ENCODE measurements at places on chromosomes 7 and 10.

- no peak for DNase-seq
These were observed 94.9 kb upstream of the EEPD1 start for GRCh38 chr7:36058020-36058592.

DNA sequence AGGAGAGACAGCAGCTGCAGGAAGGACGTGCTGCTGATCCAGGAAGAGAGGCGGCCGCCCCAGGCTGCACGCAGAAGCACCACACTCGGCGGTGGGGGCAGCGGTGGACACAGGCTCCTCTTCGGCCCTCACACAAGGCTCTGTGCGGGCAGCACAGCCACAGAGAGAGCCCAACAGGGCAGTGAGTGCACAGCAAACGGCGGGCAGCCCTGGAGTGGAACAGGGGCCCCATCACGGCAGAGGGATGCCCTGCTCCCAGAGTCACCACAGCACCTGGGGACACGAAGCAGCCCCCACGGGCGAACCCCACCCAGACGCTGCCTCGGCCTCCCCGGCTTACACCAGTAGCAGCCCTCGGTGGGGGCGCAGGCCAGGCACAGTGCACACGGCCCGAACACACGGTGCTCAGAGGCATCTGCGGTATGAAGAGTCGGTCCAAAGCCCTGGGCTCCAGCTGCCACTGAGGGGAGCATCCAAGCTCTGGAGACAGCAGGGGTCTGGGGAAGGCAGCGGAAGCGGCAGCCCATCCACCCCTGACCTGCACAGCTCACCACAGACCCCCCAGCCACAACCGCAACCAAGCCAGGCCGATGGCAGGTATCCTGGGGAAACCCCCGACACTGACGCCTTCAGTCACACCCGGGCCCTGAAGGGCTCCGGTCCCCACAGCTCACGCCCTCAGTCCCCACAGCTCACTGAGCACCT is 16.8 kb downstream of the NUDT1 start:
- no peak for DNase-seq

DNA sequence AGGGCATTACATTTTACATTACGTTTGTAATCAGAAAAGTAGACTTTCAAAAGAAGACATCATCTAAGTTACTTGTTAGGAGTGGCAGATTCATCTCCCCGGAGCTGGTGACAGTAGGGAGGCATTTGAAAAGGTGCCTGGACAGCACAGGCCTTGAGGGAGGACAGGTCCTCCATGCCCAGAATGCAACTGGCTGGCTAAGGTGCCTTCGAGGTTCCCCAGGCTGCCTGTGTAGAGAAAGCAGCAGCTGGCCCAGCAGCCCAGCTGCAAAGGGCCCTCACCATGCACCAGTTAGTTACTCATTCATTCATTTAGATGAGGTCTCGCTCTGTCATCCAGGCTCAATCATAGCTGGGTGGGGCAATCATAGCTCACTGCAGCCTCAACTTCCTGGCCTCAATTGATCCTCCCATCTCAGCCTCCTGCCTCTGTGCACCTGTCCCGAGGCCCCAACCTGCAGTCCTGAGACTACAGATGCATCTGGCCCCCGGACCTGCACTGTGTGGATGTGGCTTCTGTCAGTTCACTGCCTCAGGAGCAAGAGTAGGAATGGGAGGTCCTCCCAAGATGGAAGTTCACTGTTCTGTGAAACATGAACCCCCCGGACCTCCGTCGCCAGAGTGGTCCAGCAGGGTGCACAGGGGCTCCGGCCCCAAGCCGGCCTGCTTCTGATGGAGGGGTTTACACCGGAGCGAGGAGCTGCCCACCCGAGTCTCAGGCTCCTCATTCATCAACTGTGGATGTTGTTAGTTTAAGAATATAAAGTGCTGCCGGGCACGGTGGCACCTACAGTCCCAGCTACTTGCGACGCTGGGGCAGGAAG is 36.6 kb downstream of the PRKAG2 start:
- no peak for DNase-seq

- DNase-seq: no peak
These were observed 75.5 kb downstream of the SIRT1 start for GRCh38 chr10:67959839-67960476.

- no peak for DNase-seq
These were observed 40.5 kb downstream of the LYZL1 start for GRCh38 chr10:29329420-29329819.

- DNase-seq: no peak
These were observed 7.3 kb downstream of the ELMO1 start for GRCh38 chr7:37441386-37441760.

- DNase-seq: no peak
These were observed 7.5 kb downstream of the VWC2 start for GRCh38 chr7:49780953-49781352.

Measured in iPS-NIHi11 (cell line).